ENCODE measurements at places on chromosomes 1 and 21.
A peak's percentile ranks its signal among the peaks of the same experiment; 100 is the strongest.

DNA sequence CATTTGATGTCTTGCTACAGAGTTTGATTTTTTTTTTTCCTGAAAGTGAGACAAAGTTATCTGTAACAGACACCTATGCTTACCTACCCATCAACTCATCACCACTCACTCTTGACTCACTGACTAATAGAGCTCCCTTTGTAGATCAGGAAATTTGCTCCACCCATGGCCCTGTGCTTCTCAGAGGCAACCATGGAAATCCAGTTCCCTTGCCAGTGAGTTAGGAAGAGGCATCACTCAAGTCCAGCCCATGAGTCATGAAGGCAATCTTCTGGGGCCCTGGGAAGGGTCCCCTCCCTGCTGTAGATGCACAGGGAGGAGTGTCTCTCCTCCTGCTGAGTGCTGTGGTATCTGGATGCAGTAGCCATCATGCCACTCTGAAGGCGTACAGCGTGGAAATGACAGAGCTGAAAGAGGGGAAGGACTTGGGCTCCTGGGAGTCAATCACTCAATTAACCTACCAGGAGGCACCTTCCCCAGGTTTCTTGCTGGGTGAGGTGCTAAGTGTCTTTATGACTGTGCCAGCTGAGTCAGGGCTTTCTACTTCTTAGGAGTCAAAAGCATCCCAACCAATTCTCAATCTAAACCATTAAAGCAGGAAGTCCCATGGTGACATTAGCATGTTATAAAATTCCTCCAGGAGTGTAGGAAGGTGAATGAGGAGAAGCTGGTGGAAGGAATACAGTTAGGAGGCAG is 56.1 kb downstream of the DNTTIP2 start:
- DNase-seq = no peak

DNA sequence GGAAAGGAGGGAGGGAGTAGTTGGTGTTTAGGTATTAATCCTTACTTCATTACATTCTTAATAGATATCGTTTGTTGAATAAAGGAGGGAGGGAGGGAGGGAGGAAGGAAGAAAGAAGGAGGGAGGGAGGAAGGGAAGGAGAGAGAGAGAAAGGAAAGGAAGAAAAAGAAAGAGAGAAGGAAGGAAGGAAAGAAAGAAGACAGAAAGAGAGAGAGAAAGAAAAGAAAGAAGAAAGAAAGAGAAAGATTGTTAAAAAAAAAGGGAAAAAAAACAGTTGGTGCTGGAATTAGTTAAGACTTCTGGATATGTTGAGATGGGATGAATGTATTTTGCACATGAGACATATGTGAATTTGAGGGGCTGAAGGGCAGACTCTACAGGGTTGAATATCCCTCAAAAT is 44.1 kb upstream of the ZSWIM5 start:
- DNase-seq = no peak

DNA sequence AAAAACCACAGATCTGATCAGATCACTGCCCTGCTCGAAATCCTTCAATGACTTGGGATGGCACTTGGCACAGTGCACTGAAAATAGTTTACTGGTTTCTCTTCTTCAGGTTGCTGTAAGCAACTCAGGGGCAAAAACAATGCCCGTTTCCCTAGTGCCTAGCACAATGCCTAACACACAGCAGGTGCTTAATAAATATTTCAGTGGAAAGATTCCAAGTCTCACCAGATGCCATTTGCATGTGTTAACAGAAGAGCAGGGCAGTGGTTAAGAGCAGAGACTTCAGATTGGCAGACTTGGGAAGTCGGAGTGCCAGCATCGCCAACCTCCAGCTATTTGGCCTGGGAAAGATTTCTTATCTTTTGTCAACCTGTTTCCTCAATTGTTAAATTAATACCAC is 10.9 kb upstream of the METTL25B start:
- no peak for DNase-seq

- no peak for DNase-seq
Observed at GRCh38 chr1:85224295-85224694, 23.5 kb upstream of the SYDE2 start.

GRCh38 chr1:33443080-33443704 is 12.3 kb upstream of the PHC2 start:
- no peak for DNase-seq

GRCh38 chr1:42784946-42785693 is at the start of gene TMEM269:
TMEM269 (plus strand) TSS chr1:42784991; CDS start chr1:42789894, 4,903 bp downstream.
- DNase-seq = peak; percentile 77

DNA sequence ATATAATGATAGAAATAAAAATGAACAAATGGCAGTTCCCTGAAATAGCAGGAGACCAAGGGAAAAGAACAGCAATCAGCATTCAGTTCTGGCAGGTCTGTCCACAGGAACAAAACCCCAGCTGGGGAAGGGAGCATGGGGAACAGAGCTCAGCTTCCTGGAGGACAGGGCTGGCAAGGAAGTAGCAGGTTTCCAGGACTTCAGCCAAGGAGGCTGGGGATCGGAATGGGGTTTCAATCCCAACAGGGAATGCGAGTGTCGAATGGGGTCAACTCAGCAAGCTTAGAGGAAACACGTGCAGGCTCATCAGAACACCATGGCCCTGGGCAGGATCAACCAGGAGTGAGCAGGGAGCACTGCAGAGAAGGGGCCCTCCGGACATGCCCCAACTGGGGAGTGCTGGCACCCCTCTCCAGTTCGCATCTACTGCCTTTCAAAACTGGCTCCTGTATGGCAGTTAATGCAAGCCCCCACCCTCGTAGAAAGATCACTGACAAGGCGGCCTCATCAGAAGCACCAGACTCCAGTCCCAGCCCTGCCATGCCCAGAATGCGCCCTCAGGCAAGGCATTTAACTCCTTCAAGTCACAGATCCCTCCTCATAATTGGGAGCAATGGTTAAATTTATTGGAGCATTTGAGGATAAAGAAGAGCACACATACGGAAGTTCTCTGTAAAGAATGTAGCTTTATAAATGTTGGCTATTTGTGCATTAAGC is 72.4 kb downstream of the SEC16B start:
- no peak for DNase-seq

DNA sequence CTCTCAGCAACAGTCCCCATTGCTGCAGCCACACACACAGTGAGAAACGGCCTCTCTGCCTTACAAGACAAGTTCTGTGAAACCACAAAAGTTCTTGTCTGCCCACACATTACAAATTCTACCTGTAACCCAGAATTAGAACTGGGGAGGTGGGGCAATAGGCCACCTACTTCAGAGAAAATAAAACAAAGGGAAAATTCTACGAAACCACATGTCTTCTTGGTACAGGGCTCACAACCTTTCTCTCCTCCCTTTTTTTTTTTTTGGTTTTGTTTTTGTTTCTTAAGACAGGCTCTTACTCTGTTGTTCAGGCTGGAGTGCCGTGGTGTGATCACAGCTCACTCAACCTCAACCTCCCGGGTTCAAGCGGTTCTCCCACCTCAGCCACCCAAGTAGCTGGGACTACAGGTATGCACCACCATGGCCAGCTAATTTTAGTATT is 30.2 kb downstream of the LPAR3 start:
- DNase-seq = no peak

DNA sequence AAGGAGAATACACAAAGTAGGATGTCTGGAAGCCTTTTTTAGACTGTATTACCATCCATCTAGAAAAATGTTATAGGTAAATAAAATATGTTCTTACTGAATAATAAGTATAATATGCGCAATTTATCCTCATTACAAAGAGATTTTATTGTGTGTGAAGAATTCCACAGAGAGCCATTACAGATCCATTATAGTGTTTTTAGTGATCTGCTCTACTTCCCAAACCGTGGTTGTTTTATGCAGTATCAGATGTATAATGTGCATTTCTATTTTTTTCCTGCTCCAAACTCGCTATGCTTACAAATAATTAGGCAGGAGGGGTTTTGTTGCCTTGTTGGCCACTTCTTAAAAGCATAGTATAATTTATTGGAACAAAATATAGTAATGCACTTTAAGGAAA is 447.8 kb downstream of the USP25 start:
- no peak for DNase-seq

GRCh38 chr21:28142697-28143096 is 850.0 kb downstream of the LTN1 start:
- no peak for DNase-seq

DNA sequence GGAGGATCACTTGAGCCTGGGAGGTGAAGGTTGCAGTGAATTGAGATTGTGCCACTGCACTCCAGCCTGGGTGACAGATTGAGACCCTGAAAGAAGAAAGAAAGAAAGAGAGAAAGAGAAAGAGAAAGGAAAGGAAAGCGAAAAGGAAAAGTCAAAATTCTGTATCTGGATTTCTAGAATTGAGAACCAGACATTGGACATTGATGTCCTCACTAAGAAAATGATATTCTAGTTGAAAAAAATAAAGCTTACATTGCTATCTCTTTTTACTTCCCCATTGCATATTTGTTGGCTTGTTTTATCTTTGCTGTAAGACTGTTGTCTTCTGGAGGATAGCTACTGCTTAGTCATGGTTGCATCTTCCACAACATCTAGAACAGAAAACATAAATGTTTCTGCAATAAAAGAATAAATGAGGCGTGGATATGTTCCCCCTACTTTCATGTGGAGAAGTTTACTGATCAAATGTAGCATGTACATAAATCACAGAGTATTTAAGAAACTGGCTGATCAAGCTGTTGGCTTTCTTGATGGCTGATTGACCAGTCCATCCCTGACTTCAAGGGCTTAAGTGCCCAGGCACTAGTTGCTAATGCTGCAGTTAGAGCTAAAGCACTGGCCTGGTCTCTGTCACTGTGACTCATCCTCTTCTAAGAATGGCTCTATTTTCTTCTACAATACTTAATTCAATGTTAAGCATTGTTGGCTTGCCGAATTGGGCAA is 17.7 kb downstream of the CD53 start:
- DNase-seq = no peak

- DNase-seq = no peak
Observed at GRCh38 chr1:89927049-89927448, 67.9 kb upstream of the ZNF326 start.

GRCh38 chr1:36151134-36151844 is 2.0 kb upstream of the TRAPPC3 start:
- DNase-seq = no peak

GRCh38 chr1:35844826-35845225 is 37.0 kb downstream of the AGO4 start:
- no peak for DNase-seq

GRCh38 chr1:56630786-56631185 is 14.3 kb upstream of the PRKAA2 start:
- no peak for DNase-seq

GRCh38 chr1:207040181-207040533 is 7.6 kb upstream of the C1orf116 start:
- no peak for DNase-seq

DNA sequence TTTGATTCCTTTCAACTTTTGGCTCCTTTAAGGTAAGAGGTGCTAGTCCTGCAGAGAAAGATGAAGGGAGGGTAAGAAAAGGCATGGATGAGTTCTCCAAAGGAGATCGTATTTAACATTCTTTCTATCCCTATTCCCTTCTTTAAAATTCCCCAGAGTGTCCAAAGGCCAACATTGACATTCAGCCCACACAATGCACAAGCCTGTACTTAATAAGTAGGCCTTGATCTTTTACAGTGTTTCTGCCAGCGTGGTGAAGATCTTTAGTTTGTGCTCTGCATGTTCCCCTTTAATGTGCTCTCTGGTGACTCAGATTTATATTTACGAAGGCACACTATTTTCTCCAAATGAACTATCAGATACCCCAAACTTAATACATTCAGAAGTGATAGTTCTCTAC is 582.5 kb upstream of the RGS18 start:
- no peak for DNase-seq

GRCh38 chr1:87111659-87112371 is 197.4 kb downstream of the HS2ST1 start:
- no peak for DNase-seq

- DNase-seq = no peak
Observed at GRCh38 chr21:45348591-45349327, 56.2 kb upstream of the COL18A1 start.

DNA sequence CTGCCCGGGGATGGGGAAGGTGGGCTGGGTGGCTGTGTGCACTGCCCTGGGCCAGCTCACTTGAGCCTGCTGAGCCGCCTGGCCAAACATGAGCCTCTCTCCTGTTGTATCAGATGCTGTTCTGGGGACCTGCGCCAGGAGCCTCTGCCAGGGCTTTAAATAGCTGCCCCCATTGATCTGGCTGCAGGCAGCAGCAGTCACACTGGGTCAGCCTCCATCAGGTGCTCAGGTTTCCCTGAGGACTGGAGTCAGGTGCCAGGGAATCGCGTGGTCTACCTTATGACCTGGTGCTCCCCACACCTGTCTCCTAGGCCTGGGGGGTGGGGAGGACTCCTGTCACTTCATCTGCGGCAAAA is 700 bp upstream of the CCDC28B start:
- DNase-seq = no peak

DNA sequence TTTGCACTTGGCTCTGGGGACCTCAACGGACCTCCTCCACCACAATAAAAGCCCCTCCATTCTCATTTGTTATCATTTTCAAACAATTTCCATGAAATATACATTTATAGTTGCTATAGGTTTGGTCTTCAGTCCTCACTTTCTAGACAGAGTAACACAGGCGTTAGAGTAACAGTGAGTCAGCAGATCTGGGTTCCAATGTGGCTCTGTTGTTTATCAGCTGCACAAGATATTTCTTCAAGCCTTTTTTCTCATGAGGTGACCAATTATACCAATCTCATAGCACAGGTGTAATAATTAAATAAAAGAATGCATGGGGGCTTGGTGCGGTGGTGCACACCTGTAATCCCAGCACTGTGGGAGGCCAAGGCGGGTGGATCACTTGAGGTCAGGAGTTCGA is 32.8 kb upstream of the PSMB2 start:
- no peak for DNase-seq

GRCh38 chr1:155978973-155979429 is 654 bp upstream of the ARHGEF2 start:
- peak; percentile 68 for DNase-seq

DNA sequence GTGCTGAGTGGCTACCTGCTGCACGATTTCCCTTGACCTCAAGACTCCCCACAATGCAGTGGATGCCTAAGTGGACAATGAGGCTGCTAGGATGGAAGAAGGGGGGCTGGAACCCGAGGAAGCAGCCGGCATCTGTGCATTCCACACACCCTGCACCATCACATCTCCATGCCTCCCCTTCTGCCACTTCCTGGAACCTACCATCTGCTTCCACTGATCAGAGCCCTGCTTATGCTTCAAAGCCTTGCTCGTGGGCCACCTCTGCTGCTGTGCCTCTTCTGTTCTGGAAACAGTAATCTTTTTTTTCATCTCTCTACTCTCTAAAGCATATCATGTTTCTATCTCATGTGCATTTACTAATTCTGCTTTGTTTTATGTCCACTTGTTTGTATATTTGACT is 66.2 kb upstream of the WDR26 start:
- DNase-seq = no peak

All from activated CD8-positive, alpha-beta memory T cell treated with anti-CD3 and anti-CD28 coated beads for 24 hours (primary cell).